ENCODE measurements at places on chromosomes 12 and 14.

- ATAC-seq: no peak
These were observed 177.4 kb downstream of the DPF3 start for GRCh38 chr14:72716476-72716875.

DNA sequence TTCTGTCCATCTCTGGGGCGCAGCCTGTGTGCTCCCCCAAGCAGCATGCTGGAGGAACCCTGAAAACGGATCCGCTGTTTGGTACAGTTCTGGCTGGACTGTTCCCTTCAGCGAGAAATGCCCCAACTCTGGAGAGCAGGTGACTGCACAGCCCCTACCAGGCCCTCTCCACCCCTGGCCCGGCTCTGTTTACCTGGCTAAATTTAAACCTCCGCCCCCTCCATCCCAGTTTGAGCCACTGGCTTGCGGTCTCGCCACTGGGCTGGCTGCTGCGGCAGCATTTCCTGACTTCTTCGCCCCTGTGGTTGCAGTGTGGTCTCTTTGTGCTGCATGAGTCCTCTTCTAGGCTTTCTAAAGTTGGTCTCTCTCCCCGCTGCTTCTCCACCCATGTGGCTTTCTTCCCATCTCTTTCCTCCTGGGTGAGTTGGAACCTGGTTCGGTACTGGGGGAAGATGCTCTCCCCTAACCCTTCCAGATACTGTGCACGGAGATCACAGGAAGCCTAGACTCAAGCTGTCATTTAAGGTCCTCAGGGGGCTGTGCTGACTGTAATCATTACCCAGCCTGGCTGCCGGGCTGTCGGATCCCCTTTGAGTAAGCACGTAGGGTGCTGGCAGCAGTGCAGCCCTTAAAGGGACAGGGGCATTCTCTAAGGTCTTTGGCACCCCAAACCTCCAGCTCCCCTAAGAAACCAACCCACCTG, 60.6 kb downstream of the FBXL14 start:
- ATAC-seq: no peak

GRCh38 chr12:63967358-63968145, 123.1 kb downstream of the SRGAP1 start:
- no peak for ATAC-seq

- ATAC-seq: no peak
These were observed 227.4 kb downstream of the NEDD1 start for GRCh38 chr12:97134495-97134894.

- no peak for ATAC-seq
These were observed 1715.0 kb upstream of the FLRT2 start for GRCh38 chr14:83814896-83815295.

- no peak for ATAC-seq
These were observed 11.5 kb upstream of the C14orf93 start for GRCh38 chr14:23021434-23021833.

- ATAC-seq: peak; percentile 99
These were observed 104.5 kb upstream of the FRMD6 start for GRCh38 chr14:51547260-51547659.

- no peak for ATAC-seq
These were observed 6.4 kb upstream of the CD27 start for GRCh38 chr12:6438345-6438744.

- peak; percentile 19 for ATAC-seq
These were observed 523 bp downstream of the WSB2 start for GRCh38 chr12:118060301-118061010.

DNA sequence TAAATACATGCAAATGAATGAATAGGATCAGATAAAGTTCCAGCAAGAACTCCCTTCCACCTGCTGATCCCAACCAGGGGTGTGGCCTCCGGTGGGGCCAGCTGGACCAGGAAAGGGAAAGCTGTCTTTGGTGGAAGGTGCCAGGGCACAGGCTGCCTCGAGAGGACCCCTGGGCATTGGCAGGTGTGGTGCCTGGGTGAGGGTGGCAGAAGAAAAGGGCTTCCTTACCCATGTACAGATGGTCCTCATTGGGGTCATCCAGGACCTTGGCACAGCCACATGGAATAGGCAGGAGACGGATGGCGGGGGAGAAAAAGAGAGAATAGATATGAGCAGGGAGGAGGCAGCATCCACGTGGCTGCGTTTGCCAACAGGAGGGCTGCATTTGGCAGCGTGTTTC, 36.4 kb downstream of the CAMKK2 start:
- ATAC-seq: no peak

GRCh38 chr12:66776974-66777373, 98.1 kb upstream of the GRIP1 start:
- ATAC-seq: no peak

DNA sequence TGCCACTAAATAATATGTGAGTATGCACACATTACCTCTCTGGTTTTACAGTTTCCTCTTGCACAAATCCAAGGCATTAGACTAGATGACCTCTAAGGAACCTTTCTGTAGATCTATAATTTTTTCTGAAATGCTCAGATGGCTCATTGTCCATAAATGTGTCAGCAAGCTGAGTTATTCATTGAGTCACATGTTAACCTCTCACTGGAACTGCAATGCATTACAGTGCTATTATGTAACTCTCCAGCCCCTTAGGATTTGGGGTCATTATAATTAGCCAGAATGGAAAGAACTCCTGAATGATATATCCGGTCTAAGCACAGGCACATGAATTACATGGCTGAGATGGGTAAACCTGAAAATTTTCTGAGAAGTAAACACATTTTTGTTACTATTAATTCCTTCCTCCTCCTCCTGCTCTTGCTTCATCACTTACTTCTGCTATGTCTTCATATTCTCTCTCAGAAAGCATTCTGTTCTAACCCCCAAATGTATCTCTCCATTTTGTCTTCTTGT, 20.3 kb upstream of the DRAM1 start:
- peak; percentile 61 for ATAC-seq

DNA sequence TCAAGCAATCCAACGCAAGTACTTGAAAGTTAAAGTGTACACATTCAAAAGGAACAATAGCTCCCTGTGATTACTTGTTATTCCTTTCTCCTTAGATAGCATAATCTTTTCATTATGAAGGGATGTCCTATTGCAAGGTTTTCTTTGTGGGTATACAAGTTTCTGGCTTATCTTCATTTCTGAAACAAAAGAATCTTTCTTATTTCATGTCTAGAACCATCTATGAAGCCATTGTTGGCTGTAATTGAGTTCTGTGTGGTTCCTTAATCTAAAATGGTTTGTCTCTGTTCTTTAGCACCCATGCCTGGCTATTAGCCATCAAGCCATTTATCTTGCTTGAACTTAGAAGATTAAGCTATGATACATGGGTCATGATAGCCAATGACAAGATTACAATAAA, 95.0 kb downstream of the VEZT start:
- no peak for ATAC-seq

GRCh38 chr12:108441549-108441948, 73.5 kb upstream of the FICD start:
- ATAC-seq: no peak

GRCh38 chr14:81927070-81927469, 393.4 kb upstream of the SEL1L start:
- ATAC-seq: no peak

GRCh38 chr12:107360482-107360881, 267.1 kb upstream of the CRY1 start:
- ATAC-seq: peak; percentile 89

- no peak for ATAC-seq
These were observed 47.9 kb upstream of the KCNC2 start for GRCh38 chr12:75257510-75257909.

GRCh38 chr14:78028471-78028870, 141.7 kb upstream of the NRXN3 start:
- no peak for ATAC-seq

DNA sequence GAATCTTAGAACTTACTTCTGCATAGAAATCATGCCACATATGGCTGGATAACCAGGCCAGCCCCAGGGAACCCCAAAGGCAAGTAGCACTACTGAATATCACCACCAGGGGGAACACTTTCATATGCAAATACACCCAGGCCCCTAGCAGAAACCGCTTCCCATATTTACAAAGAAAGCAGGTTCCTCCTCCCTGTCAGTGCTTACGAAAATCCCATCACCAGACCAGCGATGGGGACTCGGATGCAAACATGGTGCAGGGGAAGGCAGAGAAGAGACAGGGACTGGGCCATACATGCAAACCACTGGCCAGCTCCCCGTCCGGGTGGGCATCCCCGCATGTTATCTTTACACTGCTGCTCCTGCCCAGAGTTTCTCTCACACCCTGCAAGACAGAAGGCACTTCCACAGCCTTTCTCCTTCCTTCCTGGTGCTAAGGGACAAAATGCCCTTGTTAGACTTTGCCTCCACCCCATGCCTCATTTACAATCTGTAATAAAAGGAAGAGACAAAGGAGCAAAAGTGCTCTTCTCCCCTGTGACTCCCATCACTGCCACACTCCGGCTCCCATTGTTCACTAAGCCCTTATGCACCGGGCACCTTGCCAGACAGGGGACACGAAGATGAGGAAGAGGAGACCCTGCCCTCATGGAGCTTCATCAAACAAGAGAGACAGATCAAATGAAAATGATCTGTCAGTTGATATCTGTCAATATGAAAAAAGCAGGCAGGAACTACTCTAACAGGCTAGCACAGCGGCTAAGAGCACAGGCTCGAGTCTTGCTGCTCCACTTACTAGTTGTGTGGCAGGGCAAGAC, 62.3 kb downstream of the PTPN21 start:
- ATAC-seq: peak; percentile 68

GRCh38 chr14:70697701-70698100, 56.0 kb downstream of the TTC9 start:
- ATAC-seq: peak; percentile 63

GRCh38 chr12:101698800-101699347, 1.4 kb downstream of the CHPT1 start:
- ATAC-seq: no peak

- ATAC-seq: no peak
These were observed 545.2 kb upstream of the MGAT4C start for GRCh38 chr12:86801439-86801838.

GRCh38 chr12:24444634-24445033, 495.2 kb upstream of the SOX5 start:
- no peak for ATAC-seq

- no peak for ATAC-seq
These were observed 11.2 kb upstream of the PLD4 start for GRCh38 chr14:104913435-104913834.

DNA sequence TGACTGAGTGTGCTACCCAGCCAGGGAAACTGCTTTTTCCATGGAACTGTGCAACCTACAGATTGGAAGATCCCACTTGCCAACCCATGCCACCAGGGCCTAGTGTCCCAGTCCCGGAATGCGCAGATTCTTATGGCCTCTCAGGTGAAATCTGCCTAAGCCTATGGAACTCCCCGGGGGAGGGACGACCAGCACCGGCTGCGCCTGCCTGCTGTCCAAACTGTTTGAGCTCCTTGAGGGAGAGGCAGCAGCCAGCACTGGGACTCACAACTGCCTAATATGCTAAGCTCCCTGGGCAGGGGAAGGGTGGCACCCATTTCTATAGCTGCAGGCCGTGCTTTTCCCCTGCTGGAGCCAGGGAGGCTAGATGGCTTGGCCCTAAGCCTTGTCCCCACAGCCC, 92.5 kb upstream of the GZMB start:
- ATAC-seq: no peak

DNA sequence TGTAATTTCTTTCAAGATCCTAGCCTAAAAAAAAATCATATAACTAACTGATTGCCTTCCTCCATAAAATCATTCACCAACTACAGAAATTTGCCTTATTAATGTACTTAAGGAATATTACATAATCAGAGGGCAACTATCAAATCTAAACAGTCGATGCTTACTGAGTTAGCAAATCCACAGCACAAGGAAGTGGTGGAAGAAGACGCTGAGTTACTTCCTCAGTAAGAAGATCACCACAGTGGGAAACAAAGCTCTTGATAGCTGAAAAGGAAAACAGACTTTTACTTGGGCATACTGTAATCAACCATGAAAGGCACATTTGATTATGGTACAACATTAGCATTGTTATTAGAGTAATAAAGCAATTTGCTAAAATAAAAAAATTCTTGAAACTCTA, 48.7 kb downstream of the HEATR5A start:
- ATAC-seq: no peak

DNA sequence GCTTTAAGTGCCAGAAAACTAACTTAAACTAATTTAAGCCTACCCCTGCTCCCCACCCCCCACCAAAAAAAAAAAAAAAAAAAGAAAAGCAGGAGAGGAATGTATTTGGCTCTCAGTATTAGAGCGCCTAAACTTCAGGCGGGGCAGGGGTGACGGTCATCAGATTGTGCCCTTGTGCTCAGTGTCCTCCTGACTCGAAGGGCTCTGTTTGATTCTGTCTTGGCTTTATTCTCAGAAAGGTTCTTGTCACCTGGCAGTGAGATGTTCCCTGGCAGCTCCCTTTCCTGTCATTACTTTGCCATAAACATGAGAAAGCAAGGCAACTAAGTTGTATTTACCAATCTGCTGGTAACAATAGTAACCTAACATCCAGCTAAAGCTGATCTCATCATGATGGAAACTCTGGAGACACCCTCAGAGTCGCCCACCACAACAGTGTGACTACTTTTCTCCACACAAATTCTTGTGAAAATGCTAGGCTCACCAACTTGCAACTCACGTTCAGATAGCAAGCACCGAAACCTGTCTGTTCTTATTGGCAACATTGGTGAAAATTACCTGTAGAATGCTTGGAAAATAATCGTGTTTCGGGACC, 39.0 kb upstream of the WNK1 start:
- no peak for ATAC-seq

DNA sequence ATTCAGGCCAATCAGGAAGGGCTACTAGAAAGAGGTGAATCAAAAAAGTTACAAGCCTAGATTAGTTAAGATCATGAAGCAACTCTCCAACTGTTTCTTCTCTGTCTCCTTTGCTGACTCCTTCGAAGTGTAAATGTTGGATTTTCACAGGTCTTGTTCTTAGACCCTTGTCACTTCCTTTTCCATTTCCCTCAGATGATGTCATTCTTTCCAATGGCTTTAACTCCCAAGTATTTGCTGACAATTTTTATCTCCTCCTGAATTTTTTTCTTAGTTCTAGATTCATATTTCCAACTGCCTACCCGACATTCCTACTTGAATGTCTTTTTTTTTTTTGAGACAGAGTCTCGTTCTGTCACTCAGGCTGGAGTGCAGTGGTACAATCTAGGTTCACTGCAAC, 10.8 kb downstream of the GAS2L3 start:
- ATAC-seq: no peak

DNA sequence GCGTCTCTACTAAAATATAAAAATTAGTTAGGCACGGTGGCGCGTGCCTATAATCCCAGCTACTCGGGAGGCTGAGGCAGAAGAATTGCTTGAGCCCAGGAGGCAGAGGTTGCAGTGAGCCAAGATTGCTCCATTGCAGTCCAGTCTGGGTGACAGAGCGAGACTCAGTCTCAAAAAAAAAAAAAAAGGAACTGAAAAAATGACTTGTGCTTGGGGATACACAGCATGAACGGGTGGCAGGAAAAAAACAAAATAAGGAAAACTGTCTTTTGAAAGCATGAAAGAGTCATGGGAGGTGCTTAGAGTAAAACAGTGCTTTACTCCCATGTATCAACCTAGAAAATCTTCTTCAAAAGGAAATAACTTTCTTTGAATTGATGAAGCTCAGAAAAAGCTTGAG, 80.8 kb downstream of the TMTC1 start:
- no peak for ATAC-seq

- no peak for ATAC-seq
These were observed 24.4 kb downstream of the SLC11A2 start for GRCh38 chr12:51001799-51002198.

- no peak for ATAC-seq
These were observed 131.6 kb upstream of the PLEKHG7 start for GRCh38 chr12:92571169-92571568.

- ATAC-seq: peak; percentile 39
These were observed 15.1 kb downstream of the CCDC177 start for GRCh38 chr14:69559581-69560011.
